ENCODE measurements at places on chromosomes 1 and 21.

DNA sequence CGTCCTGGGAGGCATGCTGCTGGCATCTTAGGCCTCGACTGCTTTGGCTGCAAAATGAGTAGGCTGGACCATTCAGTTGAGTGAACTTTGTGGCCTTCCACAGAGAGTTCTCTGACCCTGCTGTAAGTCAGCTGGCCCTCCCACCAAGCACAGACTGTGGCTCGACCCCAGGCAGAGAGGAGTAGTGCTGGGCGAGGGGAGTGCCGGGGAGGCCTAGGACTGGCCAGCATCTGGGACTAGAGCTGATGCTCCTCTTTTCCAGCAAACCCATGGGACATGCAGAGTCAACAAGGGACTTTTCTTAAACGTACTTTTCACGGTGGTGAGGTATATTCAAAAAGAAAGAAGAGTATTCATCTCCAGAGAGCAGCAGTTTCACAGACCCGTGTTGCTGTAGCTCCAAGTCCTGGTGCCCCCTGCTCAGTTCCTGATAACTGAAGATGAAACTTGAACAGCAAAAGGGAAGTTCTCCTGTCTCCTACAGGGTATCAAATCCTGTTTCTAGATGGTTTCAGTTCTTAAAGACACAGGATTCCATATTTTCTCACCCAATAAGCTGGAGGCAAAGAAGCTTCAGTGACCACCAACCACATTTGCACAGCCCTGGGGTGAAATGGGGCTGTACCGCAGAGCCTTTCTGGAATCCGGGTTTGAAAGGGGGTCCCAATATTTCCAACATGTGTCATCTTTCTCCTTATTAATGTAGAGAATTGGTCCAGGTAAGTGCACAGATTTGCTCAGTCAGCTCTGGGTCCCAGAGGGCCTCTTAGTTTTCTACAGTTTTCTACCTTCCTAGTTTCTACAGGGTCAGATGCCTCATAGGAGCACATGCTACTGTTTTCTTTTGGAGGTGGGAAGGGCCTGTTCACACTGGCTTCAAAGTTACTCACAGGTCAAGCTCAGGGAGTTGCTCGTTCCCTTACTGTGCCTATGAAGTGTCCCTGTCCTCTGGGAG, 20.9 kb downstream of the BATF3 start:
- no peak for DNase-seq

- no peak for DNase-seq
Observed at GRCh38 chr1:47828978-47829377, 168.2 kb downstream of the TRABD2B start.

DNA sequence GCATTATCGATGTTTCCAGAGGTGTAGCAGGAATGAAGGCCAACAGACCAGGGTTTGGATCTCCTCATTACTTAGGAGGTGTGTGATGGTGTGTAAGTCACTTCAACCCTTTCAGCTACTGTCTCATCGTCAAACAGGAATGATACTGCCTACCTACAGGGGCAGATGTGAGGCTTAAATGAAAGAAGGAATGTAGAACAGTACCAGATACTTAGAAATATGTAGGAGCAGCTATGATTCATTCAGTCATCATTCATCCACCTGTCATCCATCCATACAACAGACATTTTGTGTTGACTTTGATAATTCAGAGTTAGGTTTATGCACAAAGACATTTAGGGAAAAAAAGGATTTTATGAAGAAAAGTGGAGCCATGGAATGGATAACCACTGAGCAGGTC, 486.9 kb upstream of the DAB1 start:
- DNase-seq = no peak

DNA sequence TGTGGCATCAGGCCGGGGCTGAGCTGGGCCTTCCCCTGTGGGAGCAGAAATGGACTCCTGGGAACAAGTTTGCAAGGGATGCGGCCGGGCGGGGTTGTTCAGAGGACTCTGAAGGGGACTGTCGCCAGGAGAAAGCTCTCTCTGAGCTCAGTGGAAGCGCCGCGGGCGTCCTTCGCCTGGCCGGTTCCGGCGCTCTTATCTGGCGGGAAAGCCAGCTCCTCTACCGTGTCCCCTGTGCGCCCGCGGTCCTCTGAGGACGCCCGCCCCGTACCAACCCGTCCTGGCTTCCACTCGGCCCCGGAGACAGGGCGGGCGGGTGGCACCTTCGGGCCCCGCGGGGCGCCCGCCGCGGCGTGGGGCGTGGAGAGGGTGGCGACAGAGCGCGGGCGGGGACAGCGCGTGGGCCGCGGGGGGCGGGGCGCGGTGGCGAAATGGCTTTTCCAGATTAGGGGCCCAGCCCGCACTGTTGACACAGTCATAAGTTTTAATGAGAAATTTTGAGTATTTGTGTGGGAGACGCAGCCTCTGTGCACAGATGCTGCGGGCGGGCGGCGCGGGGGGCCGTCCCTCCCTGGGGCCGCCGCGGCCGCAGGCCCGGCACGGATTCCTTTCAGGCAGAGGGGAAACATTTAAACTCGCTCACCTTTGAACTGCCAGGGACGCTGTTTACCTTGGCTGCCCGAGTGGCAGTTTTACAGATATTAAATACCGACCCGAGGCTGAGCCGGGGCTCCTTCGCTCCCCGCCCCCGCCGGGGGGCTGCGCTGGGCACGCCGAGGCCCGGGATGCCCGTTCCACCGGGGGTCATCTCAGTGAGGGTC, 70.2 kb downstream of the FOXD2 start:
- no peak for DNase-seq

DNA sequence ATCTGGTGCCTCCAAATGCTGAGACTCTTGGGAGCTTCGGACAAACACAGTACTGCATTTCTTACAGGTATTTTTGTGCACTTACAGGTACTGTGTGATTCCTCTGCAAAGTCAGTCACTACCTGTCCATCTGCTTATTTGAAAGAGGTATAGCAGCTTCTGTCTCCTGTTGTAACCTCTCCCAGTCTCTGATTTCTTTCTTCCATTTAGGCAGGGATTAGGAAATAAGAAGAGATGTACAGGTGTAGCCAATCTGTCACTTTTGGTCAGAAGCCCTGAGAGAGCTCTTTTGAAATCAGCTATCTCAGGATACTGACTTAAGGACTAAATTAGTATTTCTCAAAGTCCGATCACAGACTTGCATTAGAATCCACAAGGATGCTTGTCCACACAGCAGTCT, 54.0 kb downstream of the AKT3 start:
- DNase-seq = no peak

- no peak for DNase-seq
Observed at GRCh38 chr1:10900251-10900651, 103.8 kb upstream of the CASZ1 start.

DNA sequence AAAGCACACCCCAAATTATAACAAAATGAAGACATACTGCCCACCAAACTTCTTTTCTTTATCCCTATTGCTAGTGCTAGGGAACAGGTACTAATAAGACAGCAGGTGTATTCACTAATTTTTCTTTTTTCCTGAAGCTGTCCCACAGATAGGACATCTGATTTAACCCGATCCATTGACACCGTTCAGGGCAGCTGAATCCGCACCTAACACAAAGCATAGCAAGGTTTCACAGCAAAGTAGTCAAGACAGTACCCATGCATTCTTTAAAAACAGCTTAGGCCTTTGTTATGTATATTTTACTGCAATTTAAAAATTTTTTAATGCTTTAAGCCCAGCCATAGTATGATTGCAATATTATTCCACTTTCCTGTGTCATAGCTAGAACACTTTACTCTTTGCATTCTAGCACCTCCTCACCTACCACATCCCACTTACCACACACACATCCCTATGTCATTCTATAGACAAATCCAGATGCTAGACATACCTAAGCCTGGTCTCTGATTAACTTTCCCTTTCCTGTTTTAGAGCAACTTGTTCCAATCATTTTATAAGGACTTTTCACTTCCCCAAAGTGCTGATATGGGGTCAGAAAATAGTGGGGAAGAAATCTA, 40.4 kb downstream of the GATAD2B start:
- DNase-seq = no peak

- DNase-seq = no peak
Observed at GRCh38 chr1:78630600-78630999, 10.4 kb downstream of the IFI44L start.

GRCh38 chr1:182251561-182251960, 140.0 kb downstream of the GLUL start:
- DNase-seq = no peak

- DNase-seq = peak; percentile 4
Observed at GRCh38 chr21:25563361-25564116, 43.7 kb downstream of the MRPL39 start.

DNA sequence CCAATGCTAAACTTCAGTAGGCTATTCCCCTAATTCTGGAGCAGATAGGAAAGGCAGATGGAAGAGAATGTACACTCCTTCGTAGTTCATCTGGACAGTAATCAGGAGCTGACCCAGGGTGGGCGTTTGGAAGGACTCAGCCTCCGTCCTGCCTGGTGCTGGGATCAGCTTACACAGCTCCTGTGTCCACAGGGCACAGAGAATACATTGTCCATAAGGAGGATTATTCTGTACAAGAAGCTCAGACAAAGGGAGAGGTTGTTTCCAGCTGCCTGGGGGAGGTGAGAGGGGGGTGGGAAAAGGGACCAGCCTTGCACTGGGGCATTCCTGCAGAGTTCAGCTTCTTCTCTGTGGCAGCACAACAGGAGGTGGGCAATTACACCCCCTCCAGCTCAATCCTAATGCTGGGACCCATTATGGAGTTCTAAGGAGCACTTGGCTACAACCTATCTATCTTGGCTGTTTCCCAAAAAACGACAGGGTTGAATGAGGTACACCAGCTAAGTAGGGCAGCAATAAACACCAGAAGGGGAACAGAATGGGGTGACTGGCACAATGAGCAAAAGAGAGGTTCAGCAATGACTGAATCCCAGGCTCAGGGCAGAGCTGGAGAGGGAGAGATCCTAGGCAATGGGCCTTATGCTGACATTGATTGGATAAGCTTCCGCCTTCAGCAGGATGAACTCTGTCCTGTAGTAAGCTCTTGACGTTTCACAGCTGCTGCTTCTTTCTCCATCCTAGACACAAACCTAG, 7.4 kb downstream of the MED8 start:
- DNase-seq = no peak

- DNase-seq = no peak
Observed at GRCh38 chr1:94299627-94300553, 62.5 kb upstream of the ARHGAP29 start.

DNA sequence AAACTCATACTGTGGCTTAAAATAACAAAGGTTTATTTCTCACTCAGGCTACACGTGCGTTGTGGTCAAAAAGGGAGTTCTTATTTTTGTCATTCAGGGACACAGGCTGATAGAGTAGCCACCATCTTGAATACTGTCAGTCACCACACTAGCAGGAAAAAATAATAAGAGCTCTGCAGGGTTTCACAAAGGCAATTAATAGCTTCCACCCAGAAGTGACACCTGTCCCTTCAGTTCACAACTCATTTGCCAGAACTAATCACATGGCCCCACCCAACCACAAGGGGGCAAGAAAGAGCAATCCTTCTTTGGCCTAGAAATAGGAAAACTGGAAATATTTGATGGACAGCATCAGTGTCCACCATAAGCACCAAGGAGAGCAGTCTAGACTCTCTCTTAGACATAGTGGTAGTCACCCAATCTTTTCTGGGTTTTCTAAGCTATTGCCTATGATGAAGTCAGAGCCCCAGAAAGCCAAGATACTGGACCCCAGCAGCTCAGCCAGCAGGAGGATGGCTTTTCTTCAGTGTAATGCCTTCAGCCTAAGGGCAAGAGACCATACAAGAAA, 8.2 kb downstream of the HAPLN2 start:
- peak; percentile 37 for DNase-seq

DNA sequence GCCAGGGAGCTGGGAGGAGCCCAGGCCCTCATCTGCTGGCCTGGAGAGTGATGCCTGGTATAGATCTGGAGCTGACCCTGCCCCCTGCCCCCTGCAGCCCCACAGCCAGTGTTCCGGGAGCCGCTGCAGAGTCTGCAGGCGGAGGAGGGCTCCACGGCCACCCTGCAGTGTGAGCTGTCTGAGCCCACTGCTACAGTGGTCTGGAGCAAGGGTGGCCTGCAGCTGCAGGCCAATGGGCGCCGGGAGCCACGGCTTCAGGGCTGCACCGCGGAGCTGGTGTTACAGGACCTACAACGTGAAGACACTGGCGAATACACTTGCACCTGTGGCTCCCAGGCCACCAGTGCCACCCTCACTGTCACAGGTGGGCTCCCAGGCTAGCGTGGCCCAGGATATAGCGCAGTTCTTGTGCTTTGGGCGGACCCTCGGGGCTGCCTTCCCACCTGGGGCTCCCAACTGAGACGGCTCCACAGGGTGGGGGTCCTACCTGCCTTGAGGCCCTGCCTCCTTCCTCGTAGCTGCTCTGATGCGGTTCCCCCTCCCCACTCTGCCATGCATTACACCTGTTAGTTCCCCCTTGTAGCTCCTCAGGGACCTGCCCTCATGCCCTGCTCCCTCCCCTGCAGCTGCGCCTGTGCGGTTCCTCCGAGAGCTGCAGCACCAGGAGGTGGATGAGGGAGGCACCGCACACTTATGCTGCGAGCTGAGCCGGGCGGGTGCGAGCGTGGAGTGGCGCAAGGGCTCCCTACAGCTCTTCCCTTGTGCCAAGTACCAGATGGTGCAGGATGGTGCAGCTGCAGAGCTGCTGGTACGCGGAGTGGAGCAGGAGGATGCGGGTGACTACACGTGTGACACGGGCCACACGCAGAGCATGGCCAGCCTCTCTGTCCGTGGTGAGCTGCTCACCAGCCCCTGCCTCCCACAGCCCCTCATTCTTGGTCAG, 98.7 kb downstream of the OBSCN start:
- DNase-seq = peak; percentile 2

GRCh38 chr21:36890086-36890485, 76.4 kb downstream of the HLCS start:
- DNase-seq = no peak

GRCh38 chr1:41789661-41790330, 128.9 kb downstream of the HIVEP3 start:
- peak; percentile 85 for DNase-seq

DNA sequence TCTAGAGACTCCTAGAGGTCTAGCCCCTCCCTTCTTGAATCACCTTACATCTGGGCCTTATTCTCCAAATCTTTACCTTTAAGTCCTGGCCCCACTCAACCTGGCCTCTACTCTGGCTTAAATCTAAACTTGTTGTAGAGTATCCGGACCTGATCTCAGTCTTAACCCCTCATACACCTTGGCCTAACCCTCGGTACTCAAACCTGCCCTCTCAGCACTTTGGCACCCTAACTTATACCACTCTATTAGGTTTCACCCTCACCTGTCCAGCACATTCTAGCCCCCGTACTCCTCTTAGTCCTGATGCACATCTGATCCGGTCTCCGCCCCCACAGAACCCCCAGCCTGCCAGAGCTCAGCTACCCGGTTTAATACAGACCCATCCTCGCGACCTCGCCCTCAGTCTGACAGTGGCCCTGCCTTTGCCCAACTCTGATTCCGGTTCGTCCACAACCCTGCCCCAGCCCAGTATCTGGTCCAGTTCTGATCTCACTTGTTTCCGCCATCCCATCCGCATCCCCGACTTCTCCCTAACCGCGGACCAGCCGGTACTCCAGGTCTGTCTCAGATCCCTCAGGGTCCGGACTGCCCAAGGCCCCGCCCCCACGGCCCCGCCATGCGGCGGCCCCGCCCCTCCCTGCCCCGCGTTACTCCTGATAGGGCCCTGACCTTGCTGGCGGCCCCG, 1.5 kb downstream of the TRIM62 start:
- peak; percentile 82 for DNase-seq

Measured in CD14-positive monocyte (primary cell).